ENCODE measurements at places on chromosomes 4 and X.

- DNase-seq: no peak
These were observed 67.3 kb downstream of the FBXO8 start for GRCh38 chr4:174215961-174216680.

GRCh38 chr4:88735564-88735963 lies 37.9 kb upstream of the NAP1L5 start:
- no peak for DNase-seq

DNA sequence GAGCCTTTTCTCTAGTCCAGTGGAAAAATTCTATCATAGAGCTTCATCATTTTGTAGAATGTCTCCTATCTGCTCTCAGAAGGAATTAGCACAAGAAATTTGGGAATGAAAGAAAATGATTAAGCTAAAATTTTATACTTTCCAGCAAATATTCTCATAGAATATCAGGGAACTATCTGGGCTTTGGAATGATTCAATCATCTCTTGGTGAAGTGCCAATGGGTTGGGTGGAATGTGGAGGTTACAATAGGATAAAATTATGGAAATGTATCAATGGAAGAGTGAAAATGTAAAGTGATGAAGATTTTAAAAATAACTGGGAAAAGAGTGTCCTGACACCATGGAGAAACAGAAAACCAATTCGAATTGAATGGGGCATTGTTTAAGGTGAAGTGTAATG lies 119.0 kb upstream of the MID1 start:
- no peak for DNase-seq

- DNase-seq: no peak
These were observed 46.0 kb downstream of the REPS2 start for GRCh38 chrX:16992445-16992844.

GRCh38 chrX:135185795-135186443 lies 14.7 kb upstream of the CT55 start:
- DNase-seq: peak; percentile 32

- no peak for DNase-seq
These were observed 109.9 kb upstream of the DUSP21 start for GRCh38 chrX:44733931-44734330.

DNA sequence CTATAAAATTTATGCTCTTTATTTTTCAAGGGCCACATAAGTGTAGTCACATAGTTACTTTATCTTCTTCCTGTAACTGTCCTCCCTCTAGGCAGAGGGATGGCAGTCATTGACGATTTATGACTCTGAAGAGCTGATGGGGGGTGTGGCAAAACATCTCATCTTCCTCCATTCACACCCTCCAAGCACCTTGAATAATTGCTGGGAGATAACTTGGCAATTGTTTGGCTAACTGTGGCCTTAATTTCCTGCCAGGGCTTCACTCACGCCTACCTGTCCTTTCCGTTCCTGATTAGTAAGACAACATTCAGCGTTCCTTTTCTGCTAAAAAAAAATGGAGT lies 329.2 kb downstream of the ARHGAP10 start:
- DNase-seq: no peak

GRCh38 chr4:39525822-39526690 lies 1.2 kb downstream of the UGDH start:
- no peak for DNase-seq

DNA sequence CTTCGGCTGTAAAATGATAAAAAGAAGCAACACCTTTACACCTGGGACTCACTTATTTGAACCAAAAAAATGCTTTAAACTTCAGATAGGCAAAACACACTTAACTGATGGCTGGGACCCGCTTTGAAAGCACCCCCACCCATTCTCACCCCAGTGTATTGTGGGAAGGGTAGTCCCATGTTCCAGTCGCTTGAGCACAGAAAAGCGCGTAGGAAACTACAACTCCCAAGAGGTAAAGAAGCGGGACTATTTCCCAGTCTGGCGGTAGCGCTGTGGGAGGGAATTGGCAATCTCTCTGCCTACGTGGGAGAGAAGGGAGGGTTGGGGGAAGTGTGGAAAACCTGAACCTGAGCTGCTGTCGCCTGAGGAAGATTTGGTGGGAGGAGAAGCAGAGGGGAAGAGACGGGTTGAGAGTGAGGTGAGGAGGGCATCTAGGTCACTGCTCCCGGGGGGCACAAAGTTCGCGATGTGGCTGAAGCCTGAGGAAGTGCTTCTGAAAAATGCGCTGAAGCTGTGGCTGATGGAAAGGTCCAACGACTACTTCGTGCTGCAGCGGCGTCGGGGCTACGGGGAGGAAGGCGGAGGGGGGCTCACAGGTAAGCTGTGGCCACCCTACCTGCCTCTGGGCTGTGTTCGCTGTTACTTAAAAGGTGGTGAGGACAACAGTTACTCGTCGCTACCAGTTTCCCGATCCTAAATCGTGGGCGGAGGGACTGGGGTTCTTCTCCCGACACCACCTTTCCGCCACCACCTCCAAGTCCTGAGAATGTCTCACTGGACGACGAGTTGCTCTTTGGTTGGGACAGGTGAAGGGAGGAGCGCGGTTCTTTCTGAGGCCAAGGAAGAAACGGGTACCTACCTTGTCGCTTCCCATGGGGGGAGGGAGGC lies at the start of gene TBC1D8B:
Gene TBC1D8B, plus strand, starts transcription at position 286 of the 888 bp plus-strand sequence. Its CDS starts 181 bp downstream, at position 467.
- peak; percentile 18 for DNase-seq

DNA sequence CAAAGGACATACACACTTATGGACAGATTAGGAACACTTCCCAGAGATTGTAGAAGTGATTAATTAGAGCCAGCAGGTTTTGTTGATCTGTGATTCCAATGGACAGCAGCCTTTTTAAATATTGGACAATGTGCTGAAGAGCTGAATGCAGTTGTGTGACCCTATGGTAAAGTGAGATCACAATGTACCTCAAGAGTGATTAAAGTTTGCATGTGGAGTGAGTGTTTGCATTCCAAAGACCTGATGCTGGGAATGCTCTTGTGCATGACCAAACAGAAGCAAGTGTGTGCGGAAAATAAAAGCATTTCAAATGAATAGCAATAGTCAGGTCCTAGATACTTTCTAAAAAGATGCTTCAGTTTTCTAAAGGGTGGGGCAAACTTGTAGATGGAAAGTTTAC lies 154.1 kb downstream of the BANK1 start:
- DNase-seq: no peak

DNA sequence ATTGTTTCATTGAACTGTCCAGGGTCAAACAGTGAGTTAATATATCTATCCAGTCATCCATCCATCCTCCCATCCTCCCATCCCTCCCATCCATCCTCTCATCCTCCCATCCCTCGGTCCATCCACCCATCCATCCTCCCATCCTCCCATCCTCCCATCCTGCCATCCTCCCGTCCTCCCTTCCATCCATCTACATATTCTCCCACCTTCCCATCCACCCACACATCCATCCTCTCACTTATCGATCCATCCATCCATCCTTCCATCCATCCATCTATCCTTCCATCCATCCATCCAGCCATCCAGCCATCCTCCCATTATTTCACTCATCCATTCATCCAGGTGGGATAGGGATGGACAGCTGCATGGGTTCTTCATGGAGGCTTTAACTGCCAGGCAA lies 35.4 kb upstream of the PSAPL1 start:
- no peak for DNase-seq

GRCh38 chrX:99142745-99143144 lies 1267.3 kb downstream of the PCDH19 start:
- DNase-seq: no peak

DNA sequence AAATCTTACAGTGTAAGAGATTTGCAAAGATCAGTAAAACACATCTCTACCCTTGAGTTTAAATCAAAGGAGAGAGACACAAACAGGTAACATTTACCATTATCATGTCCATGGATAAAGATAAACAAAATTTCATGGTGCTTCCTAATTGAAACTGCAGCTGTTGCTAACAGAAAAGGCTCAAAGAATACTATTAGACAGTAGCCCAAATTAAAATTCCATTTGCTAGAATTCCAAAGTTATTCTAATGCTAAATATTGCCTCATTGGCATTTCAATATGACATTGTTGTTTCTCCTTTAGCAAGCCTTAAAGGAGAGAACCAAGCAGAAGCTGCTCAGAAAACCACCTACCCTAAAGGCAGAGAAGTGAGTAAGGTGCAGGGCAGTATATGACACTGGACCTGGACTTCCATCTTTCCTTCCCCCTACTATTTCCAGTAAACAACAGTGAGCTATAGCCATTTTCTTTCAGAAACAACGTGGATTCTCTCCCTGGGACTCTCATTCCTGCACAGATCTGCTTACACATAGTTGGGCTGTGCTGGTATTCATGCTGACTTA lies 19.5 kb upstream of the ZCCHC13 start:
- DNase-seq: no peak

- DNase-seq: no peak
These were observed 457.1 kb downstream of the MID1IP1 start for GRCh38 chrX:39258331-39258730.

- peak; percentile 0 for DNase-seq
These were observed 16.5 kb upstream of the SHOX start for GRCh38 chrX:614136-614535.

DNA sequence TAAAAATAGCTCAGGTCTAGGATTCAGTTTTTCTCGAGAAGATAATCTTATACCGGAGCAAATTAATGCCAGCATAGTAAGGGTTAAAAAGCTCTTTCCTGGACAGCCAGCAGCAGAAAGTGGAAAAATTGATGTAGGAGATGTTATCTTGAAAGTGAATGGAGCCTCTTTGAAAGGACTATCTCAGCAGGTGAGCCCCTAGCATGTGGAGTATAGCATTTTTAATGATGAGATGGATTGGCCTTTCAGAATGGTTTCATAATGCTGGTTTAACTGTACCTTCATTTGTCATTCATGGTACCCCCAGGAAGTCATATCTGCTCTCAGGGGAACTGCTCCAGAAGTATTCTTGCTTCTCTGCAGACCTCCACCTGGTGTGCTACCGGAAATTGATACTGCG lies 79.4 kb downstream of the SLC10A6 start:
- no peak for DNase-seq

DNA sequence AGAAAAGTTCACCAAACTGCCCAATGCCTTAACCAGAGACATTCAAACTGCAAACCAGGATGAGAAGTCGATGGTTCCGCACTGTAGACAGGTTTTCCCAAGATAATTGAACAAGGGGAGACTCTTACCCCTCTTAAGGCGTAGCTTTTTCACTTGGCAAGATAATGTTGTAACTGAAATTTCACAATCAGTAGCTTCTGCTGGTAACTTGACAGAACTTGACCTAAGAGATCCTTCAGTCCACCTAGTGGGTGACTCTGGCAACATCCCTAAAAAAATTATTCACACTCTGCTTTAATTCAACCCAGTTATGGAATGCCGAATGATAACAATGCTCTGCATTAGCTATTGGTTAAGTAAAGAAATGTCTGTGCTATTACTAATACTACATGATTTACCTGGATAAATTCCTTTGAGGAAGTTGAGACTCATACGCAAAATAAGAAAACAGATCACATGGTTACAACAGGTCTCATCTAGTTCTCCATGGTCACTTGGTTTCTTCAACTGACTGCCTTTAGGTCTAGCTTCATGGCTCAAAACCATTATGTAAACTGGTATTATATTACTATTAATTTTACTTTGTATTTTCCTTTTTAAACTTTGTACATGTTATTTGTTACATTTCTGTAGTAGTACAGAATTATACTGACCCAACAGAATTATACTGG lies 9.1 kb downstream of the ELF2 start:
- no peak for DNase-seq

- DNase-seq: no peak
These were observed 638.7 kb downstream of the PCDH18 start for GRCh38 chr4:136893573-136893972.

DNA sequence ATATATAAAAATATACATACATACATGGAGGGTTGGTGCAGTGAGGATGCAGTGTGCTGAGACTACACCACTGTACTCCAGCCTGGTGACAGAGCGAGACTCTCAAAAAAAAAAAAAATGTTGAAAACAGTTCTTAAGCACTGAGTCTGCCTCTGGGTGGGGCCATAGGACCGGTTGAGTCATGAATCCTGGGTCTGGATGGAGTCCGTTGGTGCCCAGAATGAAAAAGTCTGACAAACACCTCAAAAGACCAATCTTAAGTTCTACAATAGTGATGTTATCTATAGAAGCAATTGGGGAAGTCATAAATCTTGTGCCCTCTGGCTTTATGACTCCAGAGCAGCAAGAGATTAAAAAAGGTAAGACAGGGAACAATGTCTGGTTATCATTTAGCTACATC lies 70.4 kb downstream of the FGFBP1 start:
- DNase-seq: no peak

DNA sequence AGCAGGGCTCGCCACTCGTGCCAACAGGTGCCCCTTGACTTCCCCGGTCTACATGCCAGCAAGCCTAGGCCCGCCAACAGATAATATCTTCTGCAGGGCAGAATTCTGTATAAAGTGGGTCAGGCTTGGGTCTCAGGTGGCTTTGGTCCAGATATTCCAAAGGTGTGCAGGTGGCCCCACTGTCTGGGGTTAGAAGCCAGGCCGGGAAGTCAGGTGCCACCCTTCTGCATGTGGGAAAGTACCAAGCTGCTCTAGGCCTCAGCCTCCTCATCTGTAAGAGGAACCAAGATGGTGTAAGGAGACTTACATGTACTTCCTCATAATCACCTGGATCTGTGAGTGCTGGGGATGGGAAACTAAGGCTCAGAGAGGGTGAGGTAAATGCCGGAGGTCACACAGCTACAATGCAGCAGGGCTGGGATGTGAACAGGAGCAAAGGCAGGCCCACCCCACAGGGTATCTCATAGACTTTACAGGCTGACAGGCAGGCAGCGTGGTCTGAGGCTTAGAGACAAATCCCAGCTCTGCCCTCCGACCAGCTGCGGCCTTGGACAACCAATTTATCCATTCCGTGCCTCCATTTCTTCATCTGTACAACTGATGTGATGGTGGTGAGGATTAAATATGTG lies 35.9 kb downstream of the WDR1 start:
- DNase-seq: no peak

DNA sequence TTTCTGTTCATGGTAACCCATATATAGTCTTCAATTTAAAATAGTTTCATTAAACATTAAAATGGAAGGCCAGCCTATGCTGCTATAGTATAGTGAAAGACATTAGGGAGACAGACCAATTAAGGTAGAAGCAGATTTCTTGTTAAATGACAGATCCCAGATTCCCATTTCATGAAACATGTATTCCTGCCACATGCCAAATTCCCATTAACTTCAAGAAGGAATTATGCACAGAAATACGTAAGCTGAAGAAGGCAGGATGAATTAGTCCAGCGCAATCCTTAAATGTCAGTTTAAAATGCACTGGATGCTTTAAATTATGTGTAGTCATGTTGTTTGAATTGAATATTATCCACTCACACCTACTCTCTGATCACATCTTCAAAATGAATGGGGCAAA lies 424.9 kb downstream of the SH2D1A start:
- no peak for DNase-seq

DNA sequence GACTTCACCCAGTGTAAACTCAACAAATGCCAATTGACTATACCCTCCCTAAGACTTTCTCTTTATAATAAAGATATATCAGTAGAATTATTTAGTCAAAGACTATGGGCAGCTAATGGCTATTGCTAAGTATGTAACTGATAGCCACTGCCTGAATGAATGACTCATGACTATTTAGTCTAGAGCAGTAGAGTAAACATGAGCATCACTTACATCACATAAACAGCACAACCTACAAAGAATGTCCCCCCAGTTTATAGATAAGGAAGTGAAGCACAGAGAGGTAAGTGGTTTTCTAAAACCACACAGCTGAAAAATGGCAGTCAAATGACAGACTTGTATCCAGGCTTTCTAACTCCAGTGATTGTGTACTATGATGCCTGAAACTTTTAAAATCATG lies 507.0 kb downstream of the PPARGC1A start:
- DNase-seq: no peak

- DNase-seq: no peak
These were observed 64.1 kb upstream of the MAMLD1 start for GRCh38 chrX:150298841-150299551.

GRCh38 chrX:11446336-11446735 lies 153.1 kb downstream of the AMELX start:
- DNase-seq: no peak
